ENCODE measurements at places on chromosomes 2 and 18. TPM values are rescaled to one million over a fixed set of nuclear protein-coding genes. Genes with fewer than 3 reads are reported as not detected.

The RTP5 gene
- not detected for total RNA-seq

The CPO gene
- total RNA-seq: 0.25 TPM

The FBXO36 gene
- 0.58 TPM for total RNA-seq

The RRM2 gene
- 2.1 TPM for total RNA-seq
